ENCODE measurements at places on chromosomes 5 and 9.

- no peaks in the 10 kb centered on the region for H3K36me3 ChIP-seq
- H3K27me3 ChIP-seq: no peaks in the 10 kb centered on the region
- H3K27ac ChIP-seq: no peak overlapping the region
- no peaks in the 10 kb centered on the region for H3K4me1 ChIP-seq
- DNase-seq: no peak
- no peak overlapping the region for H3K4me3 ChIP-seq
These were observed 245.0 kb downstream of the TAF11L14 start for GRCh38 chr5:17879276-17879675.

GRCh38 chr5:142969624-142970439 is 199.7 kb downstream of the ARHGAP26 start:
- H3K27me3 ChIP-seq: no peaks in the 10 kb centered on the region
- DNase-seq: no peak
- no peaks in the 10 kb centered on the region for H3K36me3 ChIP-seq
- H3K4me1 ChIP-seq: peaks cover 10% of the 10 kb centered on the region

- no peak overlapping the region for H3K4me3 ChIP-seq
- H3K36me3 ChIP-seq: peaks cover 92% of the 10 kb centered on the region
- no peak overlapping the region for H3K27ac ChIP-seq
- no peak for DNase-seq
- H3K27me3 ChIP-seq: no peaks in the 10 kb centered on the region
- no peaks in the 10 kb centered on the region for H3K4me1 ChIP-seq
These were observed 35.0 kb upstream of the ROPN1L start for GRCh38 chr5:10406651-10407050.

- no peaks in the 10 kb centered on the region for H3K36me3 ChIP-seq
- no peak for DNase-seq
- H3K4me1 ChIP-seq: peaks cover 17% of the 10 kb centered on the region
- H3K4me3 ChIP-seq: no peak overlapping the region
These were observed 3.7 kb downstream of the OTULIN start for GRCh38 chr5:14668181-14668591.

GRCh38 chr5:132227485-132228240 is at the start of gene P4HA2:
Gene P4HA2, minus strand, starts transcription at chr5:132227853. Its CDS starts 9,227 bp downstream, at chr5:132218626.
- H3K27ac ChIP-seq: peak within 1 kb of the TSS; percentile 95
- no peaks in the 10 kb centered on the region for H3K27me3 ChIP-seq
- no peaks in the 10 kb centered on the region for H3K36me3 ChIP-seq
- H3K4me3 ChIP-seq: peak within 1 kb of the TSS; percentile 79

GRCh38 chr5:6601816-6602215 is 31.0 kb downstream of the NSUN2 start:
- no peak overlapping the region for H3K27ac ChIP-seq
- no peaks in the 10 kb centered on the region for H3K27me3 ChIP-seq
- DNase-seq: no peak
- H3K36me3 ChIP-seq: peaks cover 60% of the 10 kb centered on the region
- H3K4me3 ChIP-seq: no peak overlapping the region
- H3K4me1 ChIP-seq: peaks cover 8% of the 10 kb centered on the region
